ENCODE measurements at places on chromosomes 4 and X.

DNA sequence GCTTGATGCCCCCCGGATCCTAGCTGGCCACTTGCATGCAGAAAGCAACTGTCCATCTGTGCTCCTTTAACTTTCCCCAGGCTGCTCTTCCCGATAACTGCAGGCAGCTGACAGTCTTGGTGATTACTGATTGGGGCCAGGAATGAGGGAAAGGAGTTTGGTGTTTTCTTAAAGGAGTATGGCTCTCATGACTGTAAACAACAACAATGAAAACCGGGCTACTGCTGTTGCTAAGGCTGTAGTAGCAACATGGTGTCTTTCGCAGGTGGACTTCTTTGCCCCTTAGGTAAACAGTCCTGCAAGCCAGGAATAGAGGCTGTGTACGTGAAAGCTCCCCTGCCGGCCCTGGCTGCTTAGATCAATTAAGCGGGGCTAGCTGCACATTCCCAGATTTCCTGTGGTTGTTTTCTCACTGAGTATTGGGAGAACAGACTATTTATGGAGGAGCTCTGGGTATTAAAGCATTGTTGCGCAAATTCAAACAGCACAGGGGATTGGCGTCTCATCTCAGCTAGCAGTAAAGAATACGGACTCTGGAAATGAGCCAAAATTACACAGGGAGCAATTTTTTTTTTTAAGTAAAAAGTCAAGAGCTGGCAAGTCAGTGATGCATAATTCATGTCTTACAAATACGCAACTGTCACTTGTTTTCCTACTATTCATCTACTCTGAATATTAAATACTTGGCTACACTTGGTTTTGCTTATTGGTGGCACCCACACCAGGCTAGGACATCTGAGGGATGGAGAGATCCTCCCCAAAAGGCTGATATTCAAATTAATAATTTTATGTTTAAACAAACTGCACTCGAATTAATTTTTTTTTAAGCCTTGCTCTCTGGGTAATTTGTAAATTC lies 61.6 kb upstream of the NAP1L5 start:
- no peak for DNase-seq

DNA sequence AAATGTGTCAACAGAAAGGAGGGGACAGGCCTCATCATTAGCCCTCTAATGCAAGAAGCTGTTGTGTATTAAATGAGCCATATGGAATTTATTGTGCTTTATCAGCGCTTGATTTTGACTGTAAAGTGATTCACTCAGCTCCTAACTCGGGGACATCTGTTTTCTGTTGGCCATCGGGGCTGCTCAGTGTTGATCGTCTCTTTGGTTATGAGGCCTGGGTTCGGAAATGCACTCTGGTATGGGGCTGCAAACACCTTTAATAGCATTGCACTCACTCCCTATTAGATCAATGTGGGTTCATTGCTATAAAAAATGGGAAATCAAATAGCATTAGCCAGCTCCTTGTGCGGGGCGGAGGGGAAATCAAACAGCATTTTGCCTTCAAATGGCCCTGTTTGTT lies 6.4 kb downstream of the ARX start:
- DNase-seq: no peak

DNA sequence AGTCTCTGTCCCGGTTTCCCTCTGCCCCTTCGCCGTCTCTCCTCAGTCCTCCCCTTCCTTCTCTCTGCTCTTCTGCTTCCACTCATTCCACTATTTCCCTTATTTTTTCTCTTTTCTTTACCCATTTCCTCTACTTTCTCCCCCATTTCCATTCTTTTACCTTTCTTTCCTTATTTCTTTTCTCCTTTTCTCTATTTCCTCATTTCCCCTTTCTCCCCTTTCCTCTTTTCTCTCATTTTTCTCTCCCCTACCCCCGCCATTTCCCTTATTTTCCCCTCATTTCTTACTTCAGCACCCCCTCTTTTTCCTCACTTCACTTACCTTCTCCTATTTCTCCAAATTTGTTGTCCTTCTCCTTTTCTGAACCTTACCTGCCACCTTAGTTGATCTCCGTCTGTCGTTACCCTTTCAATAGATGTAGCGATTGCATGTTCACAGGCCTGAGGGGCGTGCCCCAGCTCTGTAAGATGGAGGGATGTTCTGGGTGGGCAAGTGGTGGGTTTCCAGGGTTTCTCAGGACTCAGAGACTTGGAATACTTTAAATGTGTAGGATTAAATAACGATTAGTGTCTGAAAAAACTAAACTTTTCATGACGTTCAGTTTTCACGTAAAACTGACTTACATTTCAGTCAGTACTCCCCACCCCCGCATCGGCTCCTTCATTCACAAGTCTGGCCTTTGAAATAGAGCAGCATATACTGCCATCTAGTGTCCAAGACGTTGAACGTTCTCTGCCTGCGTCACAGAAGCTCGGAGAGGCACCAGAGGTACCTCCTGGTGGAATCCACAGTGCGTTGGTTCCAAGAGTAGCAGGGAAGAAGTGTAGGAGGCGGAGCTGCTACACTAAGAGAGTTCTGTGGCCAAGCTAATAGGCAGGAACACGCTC lies 641 bp upstream of the NCBP2L start:
- peak; percentile 68 for DNase-seq

- no peak for DNase-seq
Measured at GRCh38 chr4:106343865-106344646, 24.5 kb downstream of the GIMD1 start.

GRCh38 chr4:125303058-125303457 lies 11.7 kb upstream of the FAT4 start:
- DNase-seq: no peak

DNA sequence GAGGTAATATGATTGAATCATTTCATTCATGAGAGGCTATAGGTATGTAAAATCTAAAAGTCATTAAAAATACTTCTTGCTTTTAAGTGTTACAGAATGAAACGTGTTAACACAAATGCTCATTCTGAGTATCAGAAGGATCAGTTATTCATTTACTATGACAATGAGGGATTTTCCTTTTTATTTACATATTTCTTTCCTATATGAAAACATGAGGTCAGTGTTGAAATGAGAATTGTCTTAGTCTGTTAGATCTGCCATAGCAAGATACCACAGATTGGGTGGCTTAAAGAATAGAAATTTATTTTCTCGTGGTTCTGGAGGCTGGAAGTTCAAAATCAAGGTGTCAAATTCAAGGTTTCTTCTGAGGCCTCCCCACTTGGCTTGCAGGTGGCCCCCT lies 181.2 kb downstream of the ARHGAP10 start:
- DNase-seq: no peak

DNA sequence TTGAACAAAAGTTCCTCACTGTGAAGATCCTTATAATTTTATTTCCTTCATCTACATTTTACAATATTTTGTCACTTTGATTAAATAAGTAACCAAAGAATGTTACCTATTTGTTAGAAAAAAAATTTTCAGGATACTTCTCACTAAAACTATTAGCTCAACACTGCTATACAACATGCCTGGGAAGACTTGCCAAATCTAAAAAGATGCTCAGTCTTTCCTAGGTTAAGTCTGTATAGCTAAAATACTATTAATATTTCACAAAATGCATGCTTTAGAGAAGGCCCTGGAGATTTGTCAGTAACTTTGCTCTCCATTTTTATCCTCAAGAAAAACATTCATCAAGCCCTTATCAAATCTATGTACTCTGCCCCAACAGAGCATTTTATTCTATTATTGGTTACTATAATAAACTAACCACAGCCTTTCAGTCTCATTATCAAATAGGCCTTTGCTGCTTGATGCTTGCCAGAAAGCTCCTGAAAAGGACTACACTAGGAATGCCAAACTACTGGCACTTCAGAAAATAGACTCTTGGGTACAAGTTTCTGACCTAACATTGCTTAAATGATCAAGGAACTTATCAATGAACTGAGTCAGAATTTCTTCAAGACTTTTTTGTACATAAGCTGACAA lies 17.7 kb downstream of the NEK1 start:
- DNase-seq: no peak

Measured in BE2C (cell line).